ENCODE measurements at places on chromosomes 16 and 17.

DNA sequence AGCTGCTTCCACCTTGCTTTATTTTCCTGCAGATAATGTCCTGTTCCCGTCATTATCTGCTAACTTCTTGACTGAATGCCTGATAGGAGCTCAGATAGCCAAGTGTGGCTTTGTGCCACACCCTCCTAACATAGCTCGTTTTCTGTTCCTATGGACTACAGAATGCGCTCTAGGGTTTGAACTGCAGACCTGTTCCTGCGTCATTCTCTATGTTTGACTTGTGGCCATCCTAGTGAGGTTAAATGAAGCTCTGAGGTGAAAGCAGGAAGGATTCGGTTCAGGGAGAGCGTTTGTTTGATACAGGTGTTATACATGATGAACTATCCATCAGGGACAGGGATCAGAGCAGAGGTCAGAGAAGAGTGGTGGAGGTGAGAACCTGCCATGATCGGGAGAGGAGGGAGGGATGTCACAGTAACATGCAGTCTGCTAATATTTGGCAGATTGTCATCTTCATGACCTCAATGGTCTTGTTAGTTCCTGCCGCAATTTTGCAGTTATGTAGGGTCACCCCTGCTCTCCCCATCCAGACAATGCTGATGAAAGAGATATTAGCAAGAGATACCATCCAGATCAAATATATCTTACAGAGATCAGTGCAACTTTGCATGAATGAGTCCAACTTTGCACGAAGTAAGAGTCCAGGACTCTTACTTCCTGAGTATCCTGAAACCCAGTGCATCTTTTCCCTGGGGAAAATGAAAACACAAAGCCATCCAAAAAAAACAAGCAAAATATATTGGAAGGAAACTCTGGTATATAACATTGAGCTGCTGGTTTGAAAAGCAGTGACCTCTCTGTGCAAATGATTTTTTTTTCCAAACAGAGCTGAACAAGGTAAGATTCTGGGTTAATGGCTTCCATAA lies 32.8 kb downstream of the MPHOSPH6 start:
- DNase-seq: no peak

- DNase-seq: no peak
These were observed 1.2 kb upstream of the FGF11 start for GRCh38 chr17:7437950-7438614.

- DNase-seq: no peak
These were observed 16.8 kb upstream of the TVP23A start for GRCh38 chr16:10835281-10835931.

- DNase-seq: no peak
These were observed 4.8 kb downstream of the GSG1L2 start for GRCh38 chr17:9817086-9817485.

- DNase-seq: no peak
These were observed 23.4 kb downstream of the C17orf67 start for GRCh38 chr17:56810343-56810742.

DNA sequence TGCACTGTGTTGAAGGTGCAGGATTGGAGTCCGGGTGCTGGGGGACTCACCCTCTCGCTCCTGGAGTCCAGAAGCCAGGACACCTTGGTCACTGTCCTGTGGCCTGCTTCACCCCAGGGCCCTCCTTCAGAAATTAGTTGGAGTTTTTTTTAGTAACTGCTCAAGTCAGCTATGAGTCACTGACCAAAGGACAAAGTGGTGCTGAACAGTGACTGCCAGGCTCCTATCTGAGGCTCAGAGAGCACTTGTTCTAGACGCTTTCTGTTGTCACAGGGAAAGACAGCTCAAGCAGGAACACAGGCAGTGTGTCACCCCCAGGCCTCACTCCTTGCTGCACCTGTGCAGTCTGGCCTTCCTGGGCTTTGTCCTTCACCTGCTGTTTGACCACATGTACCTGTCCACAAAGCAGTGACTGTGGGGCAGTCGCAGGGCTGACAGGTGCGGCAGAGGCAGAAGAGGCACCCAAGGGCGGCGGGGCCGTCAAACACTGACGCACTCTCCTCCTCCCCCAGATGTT lies 4.1 kb upstream of the FAAP100 start:
- DNase-seq: no peak

- DNase-seq: no peak
These were observed 114.5 kb upstream of the CREBBP start for GRCh38 chr16:3995001-3995400.

GRCh38 chr16:85608515-85608885 lies 4.6 kb upstream of the GSE1 start:
- DNase-seq: no peak

- no peak for DNase-seq
These were observed 442 bp downstream of the ABCC3 start for GRCh38 chr17:50634915-50635731.

DNA sequence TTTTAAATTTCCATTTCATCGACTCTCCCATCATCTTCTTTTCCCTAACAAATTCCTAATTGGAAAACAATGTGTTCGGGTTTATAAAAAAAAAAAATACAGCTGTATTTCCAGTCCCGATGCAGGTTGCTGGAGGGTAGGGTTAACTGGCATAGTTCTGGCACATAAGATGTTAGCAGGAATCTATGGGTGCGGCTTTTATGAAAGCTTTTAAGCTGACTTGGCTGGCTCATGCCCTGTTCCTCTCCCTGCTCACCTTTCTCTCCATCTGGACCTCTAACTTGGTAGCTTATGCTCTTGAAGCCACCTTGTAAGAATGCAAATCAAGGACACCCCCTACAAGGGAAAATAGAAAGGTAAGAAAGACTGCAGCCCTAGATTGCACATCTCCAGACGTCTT lies 33.2 kb upstream of the KCNJ2 start:
- no peak for DNase-seq

DNA sequence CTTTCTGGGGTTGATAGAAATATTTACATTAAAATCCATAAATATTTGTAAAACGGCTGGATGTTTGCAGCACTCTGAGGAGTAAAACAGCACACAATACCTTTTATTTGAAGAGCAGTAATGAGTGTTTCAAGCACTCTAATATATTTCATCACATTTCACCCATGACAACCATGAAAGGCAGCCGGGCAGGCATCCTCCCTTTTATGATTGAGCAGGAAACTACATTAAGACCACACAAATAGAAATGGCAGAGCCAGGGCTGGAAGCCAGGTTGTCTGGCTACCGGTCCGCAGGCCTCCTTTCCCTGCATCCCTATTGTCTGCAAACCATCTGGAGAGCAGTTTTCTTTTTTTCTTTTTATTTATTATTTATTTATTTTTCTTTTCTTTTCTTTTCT lies 23.1 kb upstream of the GPRC5C start:
- no peak for DNase-seq

DNA sequence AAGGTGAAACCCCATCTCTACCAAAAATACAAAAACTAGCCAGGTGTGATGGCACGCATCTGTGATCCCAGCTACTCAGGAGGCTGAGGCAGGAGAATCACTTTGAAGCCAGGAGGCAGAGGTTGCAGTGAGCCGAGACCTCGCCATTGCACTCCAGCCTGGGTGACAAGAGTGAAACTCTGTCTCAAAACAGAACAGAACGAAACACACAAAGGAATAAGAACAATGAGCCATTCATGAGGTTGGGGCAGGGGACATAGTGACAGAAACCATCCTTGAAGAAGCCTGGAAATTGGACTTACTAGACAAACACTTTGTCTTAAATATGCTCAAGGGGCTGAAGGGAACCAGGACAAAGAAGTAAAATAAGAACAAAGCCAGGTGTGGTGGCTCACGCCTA lies 39.4 kb downstream of the WDR45B start:
- DNase-seq: no peak

- no peak for DNase-seq
These were observed 14.5 kb upstream of the VWA3A start for GRCh38 chr16:22077700-22078313.

DNA sequence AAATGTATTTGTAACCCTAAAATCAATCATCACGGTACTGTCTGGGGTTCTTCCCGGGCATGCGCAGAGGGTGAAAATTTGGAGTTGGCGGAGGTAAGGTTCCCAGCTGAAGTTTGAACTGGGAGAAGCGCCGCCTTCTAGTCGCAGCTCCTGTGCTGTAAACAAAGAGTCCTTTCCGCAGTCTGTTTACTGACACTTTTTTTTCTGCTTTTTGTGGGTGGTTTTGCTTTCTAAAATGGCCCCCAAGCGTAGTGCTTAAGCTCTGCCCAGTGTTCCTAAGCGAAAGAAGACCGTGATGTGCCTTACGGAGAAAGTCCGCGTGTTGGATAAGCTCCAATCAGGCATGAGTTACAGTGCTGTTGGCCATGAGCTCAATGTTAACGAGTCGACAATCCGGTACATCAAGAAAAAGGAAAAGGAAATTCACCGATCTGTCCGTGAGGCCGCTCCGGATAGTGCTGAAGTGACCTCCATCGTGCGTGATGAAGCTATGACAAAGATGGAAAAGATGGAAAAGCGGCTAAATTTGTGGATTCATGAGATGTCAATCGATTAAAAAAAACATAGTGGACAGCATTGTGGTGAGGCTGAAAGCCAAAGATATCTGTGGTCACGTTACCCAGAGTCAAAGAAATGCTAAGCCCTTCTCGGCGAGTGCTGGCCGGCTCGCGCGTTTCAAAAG lies 570 bp upstream of the CFDP1 start:
- peak; percentile 70 for DNase-seq

- no peak for DNase-seq
These were observed 10.8 kb downstream of the SMTNL2 start for GRCh38 chr17:4594931-4595684.

GRCh38 chr16:83501481-83501880 lies 306.3 kb upstream of the HSBP1 start:
- DNase-seq: no peak

- no peak for DNase-seq
These were observed 38.1 kb downstream of the SOCS1 start for GRCh38 chr16:11217651-11218603.

DNA sequence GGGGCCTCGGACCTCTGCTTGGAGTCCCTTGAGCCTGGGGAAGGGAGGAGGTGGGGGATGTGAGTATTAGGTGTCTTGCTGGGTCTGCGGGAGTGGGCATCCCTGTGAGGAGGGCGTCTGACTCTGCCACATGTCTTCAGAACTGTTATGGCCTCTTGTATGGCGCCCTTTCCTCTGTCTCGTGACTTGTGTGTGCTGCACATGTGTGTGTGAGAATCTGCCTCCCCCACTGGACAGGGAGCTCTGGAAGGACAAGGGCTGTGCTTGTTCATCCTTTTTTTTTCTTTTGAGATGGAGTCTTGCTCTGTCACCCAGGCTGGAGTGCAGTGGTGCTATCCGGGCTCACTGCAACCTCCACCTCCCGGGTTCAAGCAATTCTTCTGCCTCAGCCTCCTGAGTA lies 33.4 kb downstream of the ARHGAP23 start:
- DNase-seq: no peak

DNA sequence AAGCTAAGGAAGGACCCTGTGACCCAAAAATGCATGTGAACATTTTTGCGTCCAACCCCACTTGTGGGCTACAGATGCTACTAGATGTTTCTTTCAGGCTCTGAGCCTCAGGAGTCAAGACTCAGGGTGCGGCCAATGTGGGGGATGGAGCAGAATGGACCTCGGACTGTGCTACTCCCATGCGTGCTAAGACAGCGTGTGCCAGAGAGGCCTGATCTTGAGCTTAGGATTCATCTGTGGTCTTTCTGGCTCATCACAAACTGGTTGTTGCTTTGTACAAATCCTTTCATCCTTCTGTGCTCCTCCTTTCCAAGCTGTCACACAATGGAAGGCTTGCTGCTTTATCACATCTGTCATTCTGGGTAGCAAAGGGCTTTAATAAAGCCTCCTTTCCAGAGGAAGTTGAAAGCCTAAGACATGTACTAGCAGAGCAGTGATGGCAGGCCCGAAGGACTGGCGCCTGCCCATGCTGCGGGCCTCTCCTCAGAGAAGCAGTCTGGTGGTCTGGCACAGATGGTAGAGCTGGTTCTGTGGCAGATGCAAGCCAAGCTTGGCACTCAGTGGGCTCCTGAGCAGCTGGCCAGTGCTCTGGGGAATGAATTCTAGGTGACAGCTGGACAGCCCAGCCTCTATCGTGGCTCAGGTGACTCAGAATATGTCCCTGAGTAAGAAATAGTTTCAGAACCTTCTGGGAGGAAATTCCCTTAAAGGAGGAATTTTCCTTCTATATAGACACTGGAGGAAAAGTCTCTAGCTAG lies 27.8 kb downstream of the COG4 start:
- DNase-seq: no peak

DNA sequence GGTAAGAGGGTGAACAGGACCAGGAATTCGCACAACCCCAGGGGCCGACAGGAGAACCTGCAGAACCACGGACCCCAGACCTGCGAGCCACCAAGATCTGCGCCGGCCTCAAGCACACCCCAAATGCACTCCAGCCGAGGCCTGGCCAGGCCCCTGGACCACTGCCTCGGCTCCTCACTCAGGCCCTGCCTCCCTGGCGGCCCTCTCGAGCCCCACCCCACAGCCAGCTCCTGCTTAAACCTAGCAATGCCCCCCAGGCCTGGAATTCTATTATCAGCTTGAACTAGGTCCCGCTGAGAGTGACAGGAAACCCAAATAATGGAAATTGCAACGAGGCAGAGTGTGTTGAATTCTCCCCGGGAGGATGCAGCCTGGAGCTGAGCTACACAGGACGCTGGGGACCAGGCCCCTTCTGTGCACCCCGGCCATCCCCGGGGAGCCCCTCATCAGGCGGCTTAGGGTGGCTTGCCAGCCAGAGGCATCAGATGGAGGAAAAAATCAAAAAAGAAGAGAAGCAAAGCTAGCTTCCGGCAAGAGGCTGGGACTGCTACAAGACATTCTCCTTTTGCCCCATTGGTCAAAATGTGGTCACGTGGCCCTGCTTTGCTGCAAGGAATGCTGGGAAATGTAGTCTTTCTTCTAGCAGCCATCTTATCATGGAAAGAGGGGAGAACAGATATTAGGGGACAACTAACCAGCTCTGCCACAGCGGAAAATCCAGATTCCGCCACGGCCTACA lies 2.4 kb upstream of the ENPP7 start:
- peak; percentile 43 for DNase-seq

GRCh38 chr16:75416904-75417565 lies 16.3 kb downstream of the CFDP1 start:
- no peak for DNase-seq

Data from BJ (cell line).